ENCODE measurements at places on chromosomes 3 and 15. TPM values are rescaled to one million over a fixed set of nuclear protein-coding genes. Genes with fewer than 3 reads are reported as not detected.

DNA sequence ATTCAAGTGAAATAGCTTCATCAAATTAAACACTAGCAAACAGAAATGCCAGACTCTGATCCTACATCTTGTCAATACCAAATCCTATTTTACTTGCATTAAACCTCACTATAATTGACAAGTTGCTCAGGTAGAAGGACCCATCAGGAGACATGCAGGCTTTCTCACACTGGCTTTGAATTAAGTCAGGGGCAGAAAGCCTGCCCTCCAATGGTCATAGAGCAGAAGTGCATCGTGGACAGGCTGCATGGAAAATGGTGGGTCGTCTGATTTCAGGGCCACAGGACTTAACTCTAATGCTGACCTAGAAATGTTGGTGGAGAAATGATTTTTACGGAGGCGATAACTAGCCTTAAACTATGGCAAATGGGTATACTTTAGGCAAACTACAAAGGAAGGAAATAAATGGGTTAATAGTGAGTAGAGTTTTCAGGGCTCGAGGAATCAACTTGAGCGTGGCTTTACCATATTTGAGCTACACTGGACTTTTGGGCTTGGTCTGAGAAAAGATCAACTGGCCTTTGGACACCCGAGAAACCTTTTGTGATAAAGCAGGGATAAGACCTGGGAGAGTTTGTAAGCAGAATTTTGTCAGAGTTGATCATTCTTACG, 283.9 kb downstream of the GRM7 start:
- no peak overlapping the region for H3K27ac ChIP-seq
- peaks cover 9% of the 10 kb centered on the region for H3K4me1 ChIP-seq
- H3K4me3 ChIP-seq: no peak overlapping the region
- peak; percentile 45 for DNase-seq

DNA sequence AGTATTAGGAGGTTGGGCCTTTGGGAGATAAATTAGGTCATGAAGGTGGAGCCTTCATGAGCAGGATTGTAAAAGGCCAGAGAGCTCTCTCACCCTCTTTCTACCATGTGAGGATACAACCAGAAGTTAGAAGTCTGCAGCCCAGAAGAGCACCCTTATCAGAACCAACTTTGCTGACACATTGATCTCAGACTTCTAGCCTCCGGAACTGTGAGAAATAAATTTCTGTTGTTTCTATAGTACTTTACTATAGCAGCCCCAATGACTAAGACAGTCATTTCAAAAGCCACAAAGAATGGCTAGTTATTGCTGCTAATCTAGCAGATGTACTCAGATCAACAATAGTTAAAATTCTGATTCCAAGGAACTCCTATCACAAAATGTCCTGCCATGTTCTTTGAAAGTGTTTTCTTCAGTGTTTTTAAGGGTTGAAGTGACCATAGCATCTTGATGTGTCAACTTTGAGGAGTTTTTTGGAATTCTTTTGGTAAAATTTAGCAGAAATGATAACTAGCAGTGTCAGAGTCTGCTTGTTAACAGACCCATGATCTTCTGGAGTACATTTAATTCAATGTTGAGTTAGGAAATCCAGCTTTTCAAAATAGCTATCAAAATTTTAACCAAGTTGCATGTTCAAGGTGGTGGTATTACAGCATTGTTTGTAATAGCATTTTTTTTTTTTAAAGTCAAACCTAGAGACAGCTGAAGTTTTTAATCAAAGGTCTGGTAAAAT, 10.3 kb downstream of the DZIP3 start:
- no peaks in the 10 kb centered on the region for H3K4me1 ChIP-seq
- H3K36me3 ChIP-seq: no peaks in the 10 kb centered on the region
- H3K27ac ChIP-seq: no peak overlapping the region
- no peak overlapping the region for H3K4me3 ChIP-seq
- no peaks in the 10 kb centered on the region for H3K27me3 ChIP-seq
- no peak for DNase-seq

The HEMK1 gene
- total RNA-seq: 23.8 TPM

The NRROS gene
- not detected for total RNA-seq

The CATSPER2 gene
- total RNA-seq: 7.0 TPM

The DUOX1 gene
- 16.9 TPM for total RNA-seq

GRCh38 chr15:64991536-64992135, 1.9 kb upstream of the SPG21 start:
- no peak overlapping the region for H3K27ac ChIP-seq
- no peak overlapping the region for H3K4me3 ChIP-seq
- H3K27me3 ChIP-seq: no peaks in the 10 kb centered on the region
- no peak for DNase-seq

DNA sequence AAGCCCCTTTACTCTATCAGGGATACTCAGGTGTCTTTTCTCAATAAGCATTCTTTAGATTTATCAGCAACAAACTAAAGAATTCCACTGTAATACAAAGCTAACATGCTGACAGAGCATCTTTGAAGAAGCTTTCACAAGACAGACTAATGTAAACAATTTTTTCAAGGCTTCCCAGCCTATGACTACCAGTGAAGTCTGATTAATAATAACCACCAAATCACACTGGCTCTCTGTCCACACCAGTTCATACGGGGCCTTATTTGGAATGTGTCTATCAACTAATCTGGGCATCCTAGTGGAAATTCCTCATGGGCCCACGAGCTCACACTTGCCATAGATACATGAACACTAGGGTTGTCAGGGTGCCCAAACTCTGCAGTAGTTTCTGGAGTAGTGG, 84.5 kb downstream of the EFL1 start:
- H3K27ac ChIP-seq: peak overlapping the region; percentile 69
- peak; percentile 39 for DNase-seq
- H3K4me1 ChIP-seq: peaks cover 21% of the 10 kb centered on the region
- peaks cover 6% of the 10 kb centered on the region for H3K36me3 ChIP-seq
- H3K27me3 ChIP-seq: no peaks in the 10 kb centered on the region

The DNAJC19 gene
- total RNA-seq: 73.5 TPM

GRCh38 chr15:38829086-38829485, 264.5 kb upstream of the RASGRP1 start:
- no peaks in the 10 kb centered on the region for H3K36me3 ChIP-seq
- peaks cover 11% of the 10 kb centered on the region for H3K27me3 ChIP-seq
- H3K4me1 ChIP-seq: no peaks in the 10 kb centered on the region

DNA sequence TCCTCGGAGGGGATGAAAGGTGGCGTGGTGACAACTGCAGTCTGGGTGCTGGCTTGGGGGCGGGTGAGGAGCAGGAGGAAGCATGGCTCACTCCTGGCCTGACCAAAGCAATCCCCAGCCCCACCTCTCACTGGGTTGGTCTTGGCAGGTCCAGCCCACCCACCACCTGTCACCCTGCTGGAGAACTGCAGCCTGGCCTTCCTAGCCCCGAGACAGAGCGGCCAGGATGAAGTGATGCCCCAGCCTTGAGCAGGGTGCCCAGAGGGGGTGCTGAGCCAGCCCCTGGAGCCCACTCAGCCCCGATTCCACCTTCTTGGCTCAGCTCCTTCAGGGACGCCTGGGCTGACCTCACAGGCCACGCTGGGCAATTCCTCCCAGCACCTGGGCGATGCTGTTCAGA, 89.9 kb downstream of the IQSEC1 start:
- H3K27me3 ChIP-seq: no peaks in the 10 kb centered on the region
- H3K4me3 ChIP-seq: no peak overlapping the region
- peaks cover 5% of the 10 kb centered on the region for H3K36me3 ChIP-seq
- H3K4me1 ChIP-seq: no peaks in the 10 kb centered on the region
- DNase-seq: no peak

DNA sequence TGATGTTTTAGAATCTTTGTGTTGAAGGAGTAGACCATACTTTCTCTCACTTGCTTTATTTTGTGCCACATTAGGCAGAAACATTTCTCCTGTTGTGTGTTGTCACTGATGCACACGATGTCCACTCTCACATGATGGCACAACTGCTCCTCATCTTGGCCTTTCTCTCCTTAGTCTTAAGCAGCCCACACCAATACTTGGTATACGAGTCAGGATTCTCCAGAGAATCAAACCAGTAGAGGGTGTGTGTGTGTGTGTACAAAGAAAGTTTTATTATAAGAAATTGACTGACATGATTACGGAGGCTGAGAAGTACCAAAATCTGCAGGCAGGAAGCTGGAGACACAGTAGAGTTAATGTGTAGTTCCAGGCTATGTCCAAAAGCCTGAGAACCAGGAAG, 187.1 kb downstream of the ALCAM start:
- no peaks in the 10 kb centered on the region for H3K4me1 ChIP-seq
- no peak overlapping the region for H3K4me3 ChIP-seq
- DNase-seq: no peak
- no peaks in the 10 kb centered on the region for H3K27me3 ChIP-seq
- no peak overlapping the region for H3K27ac ChIP-seq

GRCh38 chr3:13125092-13126015, 52.1 kb upstream of the IQSEC1 start:
- H3K27ac ChIP-seq: no peak overlapping the region
- DNase-seq: no peak
- H3K27me3 ChIP-seq: peaks cover 54% of the 10 kb centered on the region
- no peaks in the 10 kb centered on the region for H3K36me3 ChIP-seq
- no peak overlapping the region for H3K4me3 ChIP-seq

The TMEM212 gene
- not detected for total RNA-seq

DNA sequence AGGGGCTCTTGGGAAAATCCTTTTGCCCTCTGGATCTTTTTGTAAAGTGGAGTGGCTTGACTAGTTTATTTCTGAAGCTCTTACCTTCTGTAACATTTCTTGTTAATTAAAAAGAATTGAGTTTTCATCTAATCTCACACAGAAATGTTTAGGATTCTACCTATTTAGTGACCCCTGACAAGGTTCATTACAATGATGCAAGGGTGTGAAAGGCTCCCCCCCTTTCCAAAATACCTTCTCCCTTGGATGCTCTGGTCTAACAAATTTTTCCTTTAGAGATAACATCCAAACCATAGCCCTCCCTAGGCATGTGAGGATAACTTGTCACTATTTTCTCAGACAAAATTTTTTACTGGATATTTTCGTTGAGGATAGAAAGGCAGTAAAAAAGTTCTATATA, 223.9 kb downstream of the THRB start:
- H3K27me3 ChIP-seq: no peaks in the 10 kb centered on the region
- no peaks in the 10 kb centered on the region for H3K36me3 ChIP-seq

GRCh38 chr3:87546216-87546615, 269.8 kb upstream of the POU1F1 start:
- H3K36me3 ChIP-seq: no peaks in the 10 kb centered on the region
- peak overlapping the region; percentile 82 for H3K27ac ChIP-seq
- no peaks in the 10 kb centered on the region for H3K27me3 ChIP-seq
- no peak overlapping the region for H3K4me3 ChIP-seq
- peaks cover 6% of the 10 kb centered on the region for H3K4me1 ChIP-seq
- DNase-seq: peak; percentile 38

The P2RY1 gene
- total RNA-seq: 0.28 TPM

- peak; percentile 60 for DNase-seq
- H3K36me3 ChIP-seq: no peaks in the 10 kb centered on the region
- no peak overlapping the region for H3K4me3 ChIP-seq
- peaks cover 33% of the 10 kb centered on the region for H3K4me1 ChIP-seq
Measured at GRCh38 chr15:48680841-48681240, 35.3 kb upstream of the FBN1 start.

- DNase-seq: no peak
- H3K4me1 ChIP-seq: peaks cover 25% of the 10 kb centered on the region
- no peaks in the 10 kb centered on the region for H3K27me3 ChIP-seq
Measured at GRCh38 chr15:71080705-71081104, 34.6 kb upstream of the THSD4 start.

All from MCF 10A (cell line).